ENCODE measurements at places on chromosomes 5 and 9. TPM values are rescaled to one million over a fixed set of nuclear protein-coding genes. Genes with fewer than 3 reads are reported as not detected.
A peak's percentile ranks its signal among the peaks of the same experiment; 100 is the strongest.

The NPDC1 gene
- total RNA-seq: 62.7 TPM

- ATAC-seq: peak; percentile 54
Observed at GRCh38 chr9:127214421-127215267, 49.9 kb upstream of the GARNL3 start.

DNA sequence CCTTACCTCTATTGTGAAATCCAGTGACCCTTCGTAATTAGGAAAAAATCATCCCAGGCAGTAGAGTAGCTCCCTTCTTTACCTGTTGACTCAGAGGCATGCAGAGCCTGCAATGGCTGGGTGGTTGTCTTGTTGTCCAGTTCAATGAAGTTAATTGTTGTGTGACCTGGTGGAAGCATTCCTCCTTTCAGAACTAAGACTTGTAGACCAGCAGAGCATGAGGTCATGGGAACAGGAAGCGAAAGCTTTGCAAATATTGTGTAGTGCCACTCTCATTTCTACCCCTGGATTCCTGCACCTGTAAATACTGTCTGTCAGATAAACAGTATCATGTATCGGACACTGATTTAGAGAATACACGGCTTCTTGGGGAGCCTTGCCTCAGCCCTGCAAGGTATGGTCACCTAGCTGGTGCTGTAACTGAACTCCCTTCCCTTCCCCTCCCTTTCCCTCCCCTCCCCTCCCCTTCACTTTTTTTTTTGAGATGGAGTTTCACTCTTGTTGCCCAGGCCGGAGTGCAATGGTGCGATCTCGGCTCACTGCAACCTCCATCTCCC is 5.7 kb upstream of the PRXL2C start:
- no peak for ATAC-seq

DNA sequence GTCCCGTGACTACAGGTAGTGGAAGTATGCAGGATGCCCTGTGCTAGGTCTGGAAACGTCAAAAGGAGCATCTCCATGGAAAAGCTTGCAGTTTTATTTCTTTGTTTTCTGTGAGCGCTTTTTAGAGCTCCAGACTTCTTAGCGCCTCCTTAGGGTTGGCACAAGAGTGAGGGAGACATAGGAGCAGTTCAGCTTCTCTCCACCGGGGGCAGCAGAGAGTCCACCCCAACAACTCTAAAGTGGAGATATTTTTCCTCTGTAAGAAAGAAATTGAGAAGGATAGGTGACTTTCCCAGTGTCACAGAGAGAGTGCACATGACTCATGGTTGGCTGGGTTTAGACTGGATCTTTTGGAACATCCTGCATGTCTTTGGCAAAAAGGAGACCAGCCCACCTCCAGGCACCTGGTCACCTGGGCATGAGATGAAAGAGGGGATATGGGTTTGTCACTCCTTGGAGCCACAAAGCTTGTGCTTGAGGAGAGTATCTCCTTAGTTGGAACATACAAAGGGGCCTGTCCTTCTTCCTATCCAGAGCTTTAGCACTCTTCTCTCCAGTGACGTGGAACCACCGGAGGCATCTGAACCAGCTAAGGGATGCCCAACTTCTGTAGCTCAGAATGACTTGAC is 637.7 kb downstream of the SEMA5A start:
- ATAC-seq: no peak

DNA sequence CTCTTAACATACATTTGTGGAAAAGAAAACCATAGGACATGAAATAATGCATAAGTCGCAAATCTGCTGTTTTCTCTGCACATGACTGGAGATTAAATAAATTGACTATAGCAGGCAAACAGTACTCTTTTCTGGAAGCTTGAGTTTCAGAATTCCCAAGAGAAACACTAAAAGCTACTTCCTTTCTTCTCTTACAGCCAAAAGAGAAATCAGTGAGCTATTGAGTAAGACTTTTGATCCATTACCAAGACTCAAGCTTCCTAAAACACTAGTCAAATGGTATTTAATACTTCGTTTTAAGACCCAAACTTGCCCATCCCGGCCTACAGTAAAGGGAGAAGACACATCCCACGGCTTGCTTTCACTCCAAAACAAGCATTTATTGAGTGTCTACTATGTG is 335.8 kb upstream of the PUM3 start:
- ATAC-seq: no peak

- ATAC-seq: no peak
Observed at GRCh38 chr5:65029178-65029577, 260.4 kb downstream of the CWC27 start.

GRCh38 chr5:143105216-143105905 is 298.1 kb downstream of the NR3C1 start:
- ATAC-seq: no peak

The DMRT3 gene
- not detected for total RNA-seq

DNA sequence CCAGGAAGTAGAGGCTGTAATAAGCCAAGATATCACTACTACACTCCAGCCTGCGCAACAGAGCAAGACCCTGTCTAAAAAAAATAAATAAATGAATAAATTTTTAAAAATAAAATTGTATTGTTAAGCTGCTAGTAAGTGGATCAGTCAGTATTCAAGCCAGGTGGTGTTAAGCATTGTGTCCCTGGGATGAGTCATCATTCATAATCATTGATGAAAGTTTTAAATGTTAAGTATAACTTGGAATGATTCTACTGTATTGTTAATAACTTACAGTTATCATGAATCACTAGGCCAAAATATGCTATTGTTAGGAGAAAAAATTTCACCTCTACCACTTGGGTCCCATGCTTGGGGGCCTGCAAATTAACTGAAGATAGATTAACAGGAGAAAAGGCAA is 38.2 kb downstream of the MED10 start:
- no peak for ATAC-seq

GRCh38 chr9:118659011-118659410 is 710.2 kb downstream of the BRINP1 start:
- no peak for ATAC-seq

DNA sequence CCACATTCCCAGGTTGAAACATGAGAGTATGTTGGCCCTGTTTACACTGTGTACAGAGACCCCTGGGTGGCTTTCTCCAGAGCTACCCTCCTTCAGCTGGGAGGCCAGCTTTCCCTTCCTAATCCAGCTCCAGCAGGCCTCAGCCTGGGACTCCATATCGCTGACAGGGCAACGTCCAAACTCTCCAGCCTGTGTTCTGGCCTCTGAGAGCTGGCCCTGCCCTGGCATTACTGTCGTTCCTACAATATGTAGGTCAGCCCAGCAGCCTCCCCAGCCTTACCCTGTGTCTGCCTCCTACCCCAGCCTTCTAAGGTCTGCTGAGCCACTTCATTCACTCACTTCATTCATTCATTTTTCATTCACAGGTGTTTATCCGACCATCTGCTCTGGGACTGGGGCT is 8.3 kb upstream of the EEIG1 start:
- ATAC-seq: no peak

- no peak for ATAC-seq
Observed at GRCh38 chr9:137359850-137360249, 57.8 kb upstream of the NRARP start.

GRCh38 chr5:56589481-56589860 is 225.9 kb upstream of the MAP3K1 start:
- no peak for ATAC-seq
